ENCODE measurements at places on chromosomes 13 and 19.
A peak's percentile ranks its signal among the peaks of the same experiment; 100 is the strongest.

DNA sequence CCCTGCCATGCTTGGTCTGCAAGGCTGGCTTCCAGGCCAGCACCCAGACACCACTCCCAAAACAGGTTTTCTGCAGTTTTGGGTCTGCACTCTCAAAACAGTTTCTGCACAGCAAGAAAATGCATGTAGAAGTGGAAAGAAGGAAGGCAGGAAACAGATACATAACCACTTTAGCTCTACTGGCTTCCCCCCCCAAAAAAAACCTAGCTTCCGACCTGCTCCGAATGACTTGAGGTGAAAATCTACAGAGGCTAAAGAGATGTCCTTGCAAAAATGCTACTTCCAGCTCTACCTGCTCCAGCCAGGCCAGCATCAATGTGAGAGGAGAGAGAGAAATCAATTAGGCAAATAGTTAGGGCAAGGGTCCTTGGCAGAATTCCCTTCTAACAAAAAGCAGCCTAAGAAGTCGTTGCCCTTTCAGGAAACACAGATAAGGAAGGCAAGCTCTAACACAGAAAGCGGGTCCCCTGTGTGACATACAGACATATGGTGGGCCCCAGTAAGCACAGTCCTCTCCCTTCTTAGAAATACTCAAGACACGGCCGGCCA, 3.4 kb downstream of the C19orf12 start:
- DNase-seq = no peak

GRCh38 chr13:39781381-39781780, 125.9 kb downstream of the COG6 start:
- DNase-seq = no peak

DNA sequence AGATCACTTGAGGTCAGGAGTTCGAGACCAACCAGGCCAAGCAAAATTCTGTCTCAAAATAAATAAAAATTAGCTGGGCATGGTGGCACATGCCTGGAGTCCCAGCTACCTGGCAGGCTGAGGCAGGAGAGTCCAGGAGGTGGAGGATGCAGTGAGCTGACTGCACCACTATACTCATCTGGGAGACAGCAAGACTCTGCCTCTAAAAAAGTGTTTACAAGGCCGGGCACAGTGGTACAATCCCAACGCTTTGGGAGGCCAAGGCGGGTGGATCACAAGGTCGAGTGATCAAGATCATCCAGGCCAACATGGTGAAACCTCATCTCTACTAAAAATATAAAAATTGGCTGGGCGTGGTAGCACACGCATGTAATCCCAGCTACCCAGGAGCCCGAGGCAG, 4.2 kb upstream of the DAPK3 start:
- no peak for DNase-seq

GRCh38 chr19:53549340-53549739, 11.4 kb downstream of the ZNF331 start:
- peak; percentile 39 for DNase-seq

DNA sequence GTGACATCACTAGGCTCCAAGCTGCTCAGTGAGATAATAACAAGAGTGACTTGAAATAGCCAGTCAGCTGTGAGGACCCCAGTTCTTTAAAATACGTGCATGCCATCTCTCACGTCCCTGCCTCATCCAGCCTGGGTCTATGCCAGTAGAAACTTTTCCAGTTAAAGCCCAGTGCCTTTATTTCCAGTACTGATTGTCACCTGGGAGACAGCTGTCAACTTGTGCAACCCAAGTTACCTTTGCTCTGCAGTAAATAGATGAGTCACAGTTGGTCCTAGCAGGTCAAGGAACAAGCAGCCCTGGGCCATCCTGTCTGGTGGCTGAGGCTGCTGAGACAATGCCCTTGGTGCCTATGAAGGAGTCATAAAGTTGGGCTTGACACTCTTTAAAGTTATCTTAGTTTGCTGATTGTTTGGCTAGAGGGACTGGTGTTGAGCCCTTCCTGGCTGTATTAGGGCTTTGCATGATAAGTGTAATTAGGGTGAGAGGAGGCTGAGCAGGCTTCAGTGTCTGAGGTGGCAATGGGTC, 228.7 kb downstream of the LACC1 start:
- DNase-seq = no peak

GRCh38 chr19:1618157-1619093, 13.2 kb upstream of the UQCR11 start:
- DNase-seq = no peak

DNA sequence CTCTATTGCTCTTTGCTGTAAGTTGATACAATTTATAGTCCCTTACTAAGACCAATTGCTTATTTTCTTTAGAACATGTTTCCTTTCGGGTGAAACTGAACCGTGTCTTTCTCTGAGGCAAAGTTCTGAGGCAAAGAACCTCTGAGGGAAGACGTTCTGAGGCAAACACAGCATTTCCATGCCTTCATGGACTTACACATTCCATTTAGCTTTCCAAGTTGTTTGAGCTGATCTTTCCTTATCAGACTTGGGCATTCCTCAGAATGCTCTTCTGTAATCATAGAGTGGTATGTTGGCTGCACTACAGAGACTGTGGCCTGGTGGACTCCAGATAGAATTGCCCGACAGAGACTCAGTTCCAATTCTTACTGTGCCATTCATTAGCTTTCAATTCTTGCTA, 579.1 kb downstream of the KCTD12 start:
- DNase-seq = peak; percentile 17

DNA sequence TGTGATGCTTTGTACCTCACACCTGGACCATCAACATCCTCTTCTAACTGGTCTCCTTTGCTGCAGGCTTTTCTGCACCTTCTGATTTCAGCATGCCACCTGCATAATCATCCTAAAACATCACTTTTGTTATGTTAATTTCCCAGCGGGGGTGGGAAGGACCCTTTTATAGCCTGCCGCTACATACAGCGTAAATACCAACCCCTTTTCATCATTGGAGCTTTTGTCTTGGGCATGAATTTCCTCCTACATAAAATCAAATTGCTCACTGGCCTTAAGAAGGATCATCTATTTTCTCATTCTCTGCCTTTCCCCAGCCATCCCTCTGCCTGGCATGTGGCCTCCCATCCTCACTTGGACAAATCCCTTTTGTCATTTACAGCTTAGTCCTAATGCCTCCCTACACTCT, 124.7 kb downstream of the RBM26 start:
- no peak for DNase-seq

DNA sequence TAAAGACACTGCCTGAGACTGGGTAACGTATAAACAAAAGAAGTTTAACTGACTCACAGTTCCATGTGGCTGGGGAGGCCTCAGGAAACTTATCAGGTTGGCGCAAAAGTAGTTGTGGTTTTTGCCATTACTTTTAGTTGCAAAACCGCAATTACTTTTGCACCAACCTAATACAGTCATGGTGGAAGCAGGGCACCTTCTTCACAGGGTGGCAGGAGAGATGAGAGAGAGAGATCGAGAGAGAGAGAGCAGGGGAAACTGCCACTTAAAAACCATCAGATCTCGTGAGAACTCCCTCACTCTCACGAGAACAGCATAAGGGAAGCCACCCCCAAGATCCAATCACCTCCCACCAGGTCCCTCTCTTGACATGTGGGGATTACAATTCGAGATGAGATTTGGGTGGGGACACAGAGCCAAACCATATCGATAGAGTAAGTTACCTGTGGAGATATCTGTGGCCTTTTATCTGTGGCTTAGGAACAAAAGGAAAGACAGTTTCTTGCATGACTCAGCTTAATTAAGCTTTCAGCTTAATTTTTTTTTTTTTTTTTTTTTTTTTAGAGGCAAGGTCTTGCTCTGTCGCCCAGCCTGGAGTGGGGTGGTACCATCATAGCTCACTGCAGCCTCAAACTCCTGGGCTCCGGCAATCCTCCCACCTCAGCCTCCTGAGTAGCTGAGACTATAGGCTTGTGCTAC, 7.6 kb upstream of the CABP5 start:
- DNase-seq = no peak

GRCh38 chr13:48720621-48721020, 66.9 kb downstream of the CYSLTR2 start:
- DNase-seq = no peak

- DNase-seq = peak; percentile 73
These were observed 7.5 kb upstream of the ARHGEF18 start for GRCh38 chr19:7340959-7341837.

DNA sequence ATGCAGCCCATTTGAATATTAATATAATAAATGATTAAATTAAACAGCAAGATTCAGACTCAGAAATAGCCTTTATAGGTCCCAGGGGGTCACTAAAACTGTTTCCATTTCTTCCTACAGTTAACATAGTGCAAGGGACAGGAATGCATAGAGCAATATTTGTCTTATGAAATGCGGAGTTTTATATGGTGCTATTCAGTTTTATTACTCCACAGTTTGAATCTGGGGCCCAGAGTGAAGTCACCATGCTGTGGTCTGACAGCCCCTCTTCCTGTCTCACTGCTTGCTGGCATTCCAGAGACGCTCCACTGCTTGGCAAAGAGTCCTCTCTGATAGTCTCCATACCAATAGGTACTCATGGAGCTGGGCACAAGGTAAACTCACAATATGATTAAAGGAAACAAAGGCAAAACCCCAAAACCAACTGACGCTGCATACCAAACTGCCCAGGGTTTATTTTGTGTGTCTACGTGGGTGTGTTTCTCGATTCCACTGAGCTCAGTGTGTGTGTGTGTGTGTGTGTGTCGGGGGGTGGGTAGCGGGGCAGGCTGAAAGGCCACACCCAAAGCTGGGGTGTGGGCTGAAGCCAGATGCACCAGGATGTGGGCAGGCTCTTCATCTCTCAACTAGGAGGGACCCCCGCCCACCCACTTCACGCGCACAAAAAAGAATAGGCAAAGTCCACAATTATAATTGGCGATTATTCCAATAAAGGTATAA, 277.9 kb downstream of the TSHZ3 start:
- peak; percentile 38 for DNase-seq

- no peak for DNase-seq
These were observed 4.2 kb upstream of the IZUMO2 start for GRCh38 chr19:50167314-50167721.

GRCh38 chr13:21883713-21884112, 212.8 kb downstream of the FGF9 start:
- no peak for DNase-seq

GRCh38 chr19:4009990-4010807, 2.7 kb downstream of the PIAS4 start:
- no peak for DNase-seq

DNA sequence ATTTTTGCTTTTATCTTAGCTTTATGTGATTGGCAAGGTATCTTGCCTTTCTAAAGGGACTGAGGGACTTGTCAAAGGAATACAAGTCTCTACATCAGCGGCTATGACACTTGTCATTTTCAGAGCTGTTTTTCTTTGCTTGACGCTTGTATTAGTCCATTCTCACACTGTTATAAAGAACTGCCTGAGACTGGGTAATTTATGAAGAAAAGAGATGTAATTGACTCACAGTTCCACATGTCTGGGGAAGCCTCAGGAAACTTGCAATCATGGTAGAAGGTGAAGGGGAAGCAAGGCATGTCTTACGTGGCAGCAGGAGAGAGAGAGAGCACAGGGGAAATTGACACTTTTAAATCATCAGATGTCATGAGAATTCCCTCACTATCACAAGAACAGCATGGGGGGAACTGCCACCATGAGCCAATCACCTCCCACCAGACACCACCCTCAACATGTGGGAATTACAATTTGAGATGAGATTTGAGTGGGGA, 128.2 kb downstream of the GPC5 start:
- no peak for DNase-seq

GRCh38 chr13:109810761-109811510, 24.6 kb upstream of the IRS2 start:
- DNase-seq = no peak

GRCh38 chr19:30204721-30205120, 167.5 kb upstream of the ZNF536 start:
- DNase-seq = no peak

- no peak for DNase-seq
These were observed 231.9 kb downstream of the COG6 start for GRCh38 chr13:39887387-39887786.

GRCh38 chr19:47755762-47756626, 10.6 kb downstream of the NOP53 start:
- no peak for DNase-seq

DNA sequence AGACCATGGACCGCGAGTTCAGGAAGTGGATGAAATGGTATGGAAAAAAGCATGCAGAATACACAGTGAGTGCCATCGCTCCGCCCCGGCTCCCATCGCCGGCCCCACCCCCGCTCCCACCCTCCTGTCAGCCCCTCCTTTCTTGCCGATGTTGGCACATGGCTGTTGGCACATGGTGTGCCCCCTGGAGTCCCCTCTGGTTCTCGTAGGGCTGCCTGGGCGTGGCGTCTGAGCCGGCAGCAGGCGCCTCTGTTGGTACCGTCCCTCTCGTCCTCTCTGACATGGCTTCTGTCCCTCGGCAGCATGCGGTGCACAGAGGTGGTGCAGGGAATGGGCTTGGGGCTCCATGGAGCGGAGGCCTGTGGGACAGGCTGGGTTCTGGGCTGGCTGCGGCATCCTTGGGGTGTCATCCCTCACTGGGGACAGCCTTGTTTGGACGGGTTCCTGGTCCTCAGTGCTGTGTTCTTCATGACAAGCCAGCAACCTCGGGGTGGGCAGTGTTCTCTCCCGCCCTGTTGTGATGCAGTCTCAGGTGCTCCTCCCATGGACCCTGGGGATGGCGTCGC, 30.9 kb downstream of the DOT1L start:
- DNase-seq = no peak

- DNase-seq = no peak
These were observed 16.3 kb upstream of the TEX29 start for GRCh38 chr13:111304041-111304544.

- no peak for DNase-seq
These were observed 441 bp downstream of the LILRA4 start for GRCh38 chr19:54338521-54338920.

- no peak for DNase-seq
These were observed 45.5 kb upstream of the ZNF91 start for GRCh38 chr19:23440791-23441190.

DNA sequence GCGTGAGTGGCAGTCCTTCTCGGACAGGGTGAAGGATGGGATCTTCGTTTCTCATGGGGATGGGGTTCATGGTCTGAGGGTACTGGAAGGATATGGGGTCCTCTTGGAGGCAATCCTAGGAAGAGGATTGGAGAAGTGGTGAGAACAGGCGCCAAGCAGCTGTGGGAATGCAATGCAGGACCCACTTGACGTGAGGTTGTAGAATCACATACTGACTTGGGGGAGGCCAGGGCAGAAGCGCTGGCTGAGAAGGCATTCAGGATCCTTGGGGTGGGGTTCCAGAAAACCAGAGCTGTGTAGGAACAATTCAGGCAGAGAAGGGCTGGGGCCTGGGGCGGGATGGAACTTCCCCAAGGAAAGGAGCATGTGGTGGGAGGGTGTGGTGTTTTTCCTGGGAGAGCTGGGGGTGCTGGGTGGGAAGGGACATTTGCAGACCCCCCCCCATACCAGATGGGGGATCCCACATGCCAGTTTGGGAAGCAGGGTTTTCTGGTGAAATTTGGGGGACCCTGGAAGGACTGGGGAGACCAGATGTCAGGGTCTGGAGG, 852 bp downstream of the KLK1 start:
- DNase-seq = no peak

- no peak for DNase-seq
These were observed 74.0 kb upstream of the KCTD15 start for GRCh38 chr19:33722456-33723239.

- DNase-seq = peak; percentile 48
These were observed 597.9 kb upstream of the PCDH9 start for GRCh38 chr13:67827992-67828391.
